ENCODE measurements at places on chromosomes 11 and 22.

DNA sequence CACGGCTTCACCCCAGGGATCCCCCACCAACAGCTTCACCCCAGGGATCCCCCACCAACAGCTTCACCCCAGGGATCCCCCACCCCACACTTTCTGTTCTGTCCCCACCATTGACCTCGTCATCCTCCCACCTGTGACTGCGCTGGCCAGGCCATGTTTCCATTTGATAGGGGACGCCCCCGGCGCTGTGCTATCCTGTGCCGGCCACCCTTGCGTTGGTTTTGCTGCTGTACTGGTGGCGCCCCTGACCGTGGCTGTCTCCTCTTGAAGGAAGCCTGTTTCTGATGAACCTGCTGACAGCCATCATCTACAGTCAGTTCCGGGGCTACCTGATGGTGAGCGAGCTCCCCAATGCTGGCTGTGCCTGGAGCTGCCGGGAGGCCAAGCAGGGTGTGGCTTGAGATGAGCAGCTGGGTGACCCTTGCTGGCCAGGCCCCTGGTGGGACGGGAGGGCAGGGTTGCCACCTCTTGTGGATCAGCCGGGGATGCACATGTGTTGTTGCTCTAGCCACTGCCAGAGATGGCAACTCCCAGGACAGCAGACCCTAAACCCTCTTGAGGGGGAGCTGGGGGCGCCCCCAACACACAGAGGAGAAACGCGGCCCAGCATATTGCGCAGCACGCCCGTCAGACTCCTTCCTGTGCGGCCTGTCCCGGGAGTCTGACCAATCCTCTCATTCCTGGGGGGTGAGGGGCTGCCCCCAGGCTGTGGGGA lies 22.5 kb downstream of the TPCN2 start:
- no peak for DNase-seq

GRCh38 chr22:24117942-24118341 lies 63.3 kb upstream of the SUSD2 start:
- no peak for DNase-seq

DNA sequence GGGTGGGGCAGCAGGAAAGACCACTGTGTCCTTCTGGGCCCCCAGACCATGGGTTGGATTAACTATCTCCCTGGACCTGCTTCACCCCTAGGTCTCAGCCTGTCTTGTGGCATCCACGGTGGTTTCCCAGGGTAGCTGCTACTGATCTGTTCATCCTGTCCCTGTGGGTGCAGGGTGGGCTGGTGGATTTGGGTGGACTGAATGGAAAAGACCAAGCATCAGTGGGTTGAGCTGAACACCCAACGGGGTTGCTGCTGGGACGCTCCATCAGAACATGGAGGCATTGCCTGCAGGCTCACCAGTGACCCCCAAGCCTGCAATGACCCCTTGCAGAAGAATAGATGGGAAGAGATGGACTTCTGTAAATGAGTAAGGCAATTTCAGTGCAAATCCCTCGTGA lies 812.1 kb downstream of the TBC1D22A start:
- no peak for DNase-seq

- DNase-seq, result no peak
Observed at GRCh38 chr11:130220311-130221035, 60.9 kb downstream of the ST14 start.

DNA sequence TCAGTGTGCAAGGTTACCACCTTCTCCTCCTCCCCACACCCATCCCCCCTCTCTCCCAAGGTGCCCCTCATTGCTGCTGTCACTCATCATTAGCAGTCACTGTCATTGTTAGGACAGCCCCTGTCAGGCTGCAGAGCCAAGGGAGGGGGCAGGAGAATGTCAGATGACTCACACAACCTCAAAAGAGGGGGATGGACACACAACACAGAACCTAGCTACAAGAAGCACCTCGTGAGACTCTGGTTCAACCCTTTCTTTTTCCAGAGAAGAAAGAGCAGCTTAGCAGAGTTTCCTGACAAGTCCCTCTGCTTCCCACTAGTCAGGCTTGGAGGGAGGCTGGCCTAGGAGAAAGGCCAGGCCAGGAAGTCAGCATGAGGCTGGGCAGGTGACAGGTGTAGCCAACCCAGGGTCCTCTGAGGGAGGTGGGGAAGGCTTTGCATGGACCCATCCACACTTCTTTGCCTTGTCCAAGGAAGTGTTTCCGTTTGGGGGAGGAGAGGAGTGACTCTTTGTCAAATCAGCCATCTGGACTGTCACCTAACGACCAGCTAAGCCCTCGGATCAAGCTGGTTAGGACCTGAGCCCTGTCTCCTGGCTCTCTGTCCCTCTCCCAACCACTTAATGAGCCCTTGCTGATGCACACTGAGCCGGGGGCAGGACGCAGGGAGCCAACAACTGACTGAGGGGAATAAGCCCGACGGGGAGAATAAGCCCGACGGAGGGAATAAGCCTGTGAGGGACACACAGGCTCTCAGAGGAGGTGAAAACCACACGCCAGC lies 18.3 kb downstream of the ADORA2A start:
- no peak for DNase-seq

DNA sequence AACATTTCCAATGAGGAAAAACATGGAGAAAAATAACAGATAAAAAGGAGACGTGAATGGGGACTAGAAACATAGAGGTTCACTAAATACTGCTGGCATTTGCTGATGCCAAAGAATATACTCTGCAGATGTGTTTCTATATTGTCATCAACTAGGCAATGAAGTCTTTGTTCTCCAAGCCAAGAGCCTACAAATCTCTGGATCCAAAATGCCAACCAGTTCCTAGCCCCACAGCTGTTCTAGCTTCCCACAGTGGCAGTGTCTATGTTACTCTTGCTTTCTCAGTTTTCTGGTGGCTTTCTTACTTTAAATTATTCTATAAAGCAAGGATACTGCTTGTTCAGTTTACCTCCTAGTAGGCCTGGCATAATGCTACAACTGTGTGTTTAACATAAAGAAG lies 977.9 kb upstream of the CCDC90B start:
- DNase-seq, result no peak

DNA sequence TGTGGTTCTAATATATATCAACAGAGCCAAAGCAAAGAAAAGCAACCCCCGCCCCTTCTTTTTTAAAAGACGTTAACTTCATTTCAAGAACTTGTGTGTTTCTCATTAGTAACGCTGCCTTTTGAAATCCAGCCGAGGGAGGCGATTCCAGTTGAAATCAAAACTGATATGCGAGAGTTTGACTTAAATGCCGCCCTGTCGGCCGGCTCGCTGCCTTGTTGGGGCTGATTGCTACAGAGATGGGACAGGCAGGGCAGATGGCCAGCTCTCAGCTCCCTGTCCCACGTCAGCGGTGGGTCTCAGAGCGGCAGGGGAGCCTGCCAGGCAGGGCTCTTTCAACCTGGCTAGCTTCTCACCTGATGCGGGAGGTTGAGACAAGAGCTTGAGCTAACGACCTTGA lies 51.9 kb upstream of the ALX4 start:
- DNase-seq, result no peak

DNA sequence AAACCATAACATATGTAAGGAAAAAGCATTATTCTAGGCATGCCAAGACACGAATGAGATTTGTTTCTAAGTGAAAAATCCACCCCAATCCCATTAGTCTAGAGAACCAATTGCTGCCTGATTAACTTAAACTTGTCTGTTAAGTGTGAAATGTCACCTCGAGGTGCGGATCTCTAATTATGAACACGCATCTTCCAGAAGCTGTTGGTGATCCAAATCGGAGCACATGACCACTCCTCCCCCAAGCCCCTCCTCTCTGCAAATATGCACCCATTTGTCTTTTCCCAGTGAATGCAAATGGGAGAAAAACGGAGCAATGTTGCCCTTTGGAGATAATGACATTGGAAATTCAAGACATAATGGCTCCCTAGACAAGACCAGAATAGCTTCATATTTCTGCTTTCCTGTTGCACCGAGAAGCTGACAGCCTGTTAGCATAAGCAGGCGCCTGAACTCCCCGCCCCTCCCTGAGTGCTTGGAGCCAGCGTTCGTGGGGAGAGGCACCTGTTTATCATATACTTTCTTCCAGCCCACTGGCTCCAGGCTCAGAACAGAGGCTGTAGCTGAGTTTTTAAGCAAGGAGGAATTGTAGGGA lies 6.0 kb upstream of the FXYD6 start:
- no peak for DNase-seq

- no peak for DNase-seq
Observed at GRCh38 chr11:71574418-71574817, 8.3 kb downstream of the KRTAP5-11 start.

DNA sequence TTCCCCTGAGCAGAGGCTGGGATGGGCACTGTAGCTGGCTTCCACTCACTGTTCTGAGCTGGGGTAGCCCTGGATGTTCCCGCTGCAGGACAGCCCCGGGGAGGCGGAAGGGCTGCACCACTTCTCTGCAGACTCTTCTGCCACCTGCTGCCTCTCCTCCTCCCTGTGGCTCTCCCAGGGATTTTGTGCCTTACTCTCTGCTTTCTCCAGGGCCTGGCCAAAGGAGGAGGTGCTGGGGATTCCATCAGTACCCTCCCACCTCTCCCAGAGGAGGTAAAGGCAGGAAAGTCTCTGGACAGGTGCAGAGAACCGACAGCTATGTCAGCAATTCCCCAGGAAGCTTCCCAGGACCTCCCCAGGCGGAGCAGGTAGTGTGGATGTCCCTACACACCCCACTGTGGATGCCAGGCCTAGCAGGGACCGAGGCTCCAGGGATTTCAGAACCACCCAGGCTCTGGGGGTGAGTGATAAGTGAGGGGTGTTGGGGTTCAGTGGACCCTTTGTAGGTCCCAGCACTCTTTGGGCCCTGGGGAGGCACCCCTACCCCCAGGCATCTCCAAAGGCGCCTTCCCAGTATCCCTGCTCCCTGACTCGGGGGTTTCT lies 11.3 kb downstream of the DUSP8 start:
- DNase-seq, result peak; percentile 90

GRCh38 chr11:44067266-44067665 lies 1.2 kb downstream of the ACCS start:
- no peak for DNase-seq

DNA sequence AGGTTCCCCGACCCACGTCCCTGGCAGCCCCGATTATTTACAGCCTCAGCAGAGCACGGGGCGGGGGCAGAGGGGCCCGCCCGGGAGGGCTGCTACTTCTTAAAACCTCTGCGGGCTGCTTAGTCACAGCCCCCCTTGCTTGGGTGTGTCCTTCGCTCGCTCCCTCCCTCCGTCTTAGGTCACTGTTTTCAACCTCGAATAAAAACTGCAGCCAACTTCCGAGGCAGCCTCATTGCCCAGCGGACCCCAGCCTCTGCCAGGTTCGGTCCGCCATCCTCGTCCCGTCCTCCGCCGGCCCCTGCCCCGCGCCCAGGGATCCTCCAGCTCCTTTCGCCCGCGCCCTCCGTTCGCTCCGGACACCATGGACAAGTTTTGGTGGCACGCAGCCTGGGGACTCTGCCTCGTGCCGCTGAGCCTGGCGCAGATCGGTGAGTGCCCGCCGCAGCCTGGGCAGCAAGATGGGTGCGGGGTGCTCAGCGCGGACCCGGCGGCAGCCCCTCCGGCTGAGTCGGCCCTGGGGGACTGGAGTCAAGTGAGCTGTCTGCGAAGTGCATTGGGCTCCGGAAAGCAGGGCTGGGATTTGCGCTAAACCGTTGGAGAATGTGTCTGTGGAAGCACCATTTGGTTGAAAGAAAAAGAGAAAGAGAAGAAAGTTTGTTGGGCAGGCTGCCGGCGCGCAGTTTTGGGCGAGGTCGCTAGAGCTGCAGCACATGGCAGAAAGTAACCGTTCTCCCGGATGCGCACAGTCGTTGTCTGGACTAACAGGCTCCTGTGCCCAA lies at the start of gene CD44:
TSS of gene CD44 (plus strand) at position 229 of the 779 bp plus-strand sequence. CDS start at position 362, 133 bp downstream.
- peak; percentile 79 for DNase-seq

DNA sequence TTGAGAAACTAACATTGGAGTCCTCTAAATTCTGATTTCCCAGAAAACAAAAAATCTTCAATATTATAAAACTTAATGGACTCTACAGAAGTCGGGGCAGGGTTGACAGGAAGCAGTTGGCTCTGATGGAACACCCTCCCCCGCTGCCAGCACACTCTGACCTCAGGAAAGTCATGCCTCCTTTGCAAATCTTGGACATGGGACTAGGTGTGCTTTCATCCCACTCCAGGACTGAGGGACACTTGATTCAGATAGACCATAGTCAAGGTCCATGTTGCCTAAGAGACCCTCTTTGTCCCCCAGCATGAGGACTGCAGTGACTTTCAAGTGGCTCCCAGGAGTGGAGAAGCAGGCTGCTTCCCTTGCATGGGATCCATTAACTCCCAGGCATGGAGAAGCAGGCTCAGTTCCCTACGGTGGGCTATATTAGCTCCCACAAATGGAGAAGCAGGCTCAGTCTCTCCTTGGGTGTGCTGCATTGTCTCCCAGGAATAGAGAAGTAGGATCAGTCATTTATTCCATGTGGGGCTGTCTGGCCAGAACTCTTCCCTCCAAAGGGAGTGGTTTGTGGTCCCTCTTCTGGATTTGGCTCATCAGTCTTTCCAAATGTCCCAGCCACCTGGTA lies 38.3 kb downstream of the C22orf31 start:
- no peak for DNase-seq

GRCh38 chr22:30206944-30207343 lies 39.6 kb downstream of the LIF start:
- peak; percentile 61 for DNase-seq

GRCh38 chr11:27470826-27471588 lies 1.6 kb downstream of the LGR4 start:
- DNase-seq, result no peak

GRCh38 chr11:112777283-112777751 lies 183.9 kb upstream of the NCAM1 start:
- no peak for DNase-seq

- no peak for DNase-seq
Observed at GRCh38 chr22:47032091-47032943, 269.9 kb downstream of the TBC1D22A start.

DNA sequence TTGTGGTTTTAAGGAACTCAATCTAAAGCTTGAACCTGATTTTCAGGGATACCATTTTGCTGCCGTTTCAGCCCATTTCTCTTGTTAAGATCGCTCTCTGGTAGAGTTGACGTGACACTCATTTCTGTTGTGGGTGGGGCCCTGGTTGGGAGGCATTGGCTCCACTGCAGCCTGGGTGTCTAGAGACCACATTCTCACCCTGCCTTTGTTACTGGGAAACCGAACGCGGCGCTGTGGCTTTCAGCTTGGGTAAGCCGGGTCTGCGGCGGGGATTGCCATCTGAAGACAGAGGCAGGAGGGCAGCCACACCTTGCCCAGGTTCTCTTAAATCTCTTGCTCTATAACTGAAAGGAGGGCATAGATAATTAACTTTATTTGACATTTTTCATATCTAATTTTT lies 3.2 kb downstream of the EHF start:
- no peak for DNase-seq

DNA sequence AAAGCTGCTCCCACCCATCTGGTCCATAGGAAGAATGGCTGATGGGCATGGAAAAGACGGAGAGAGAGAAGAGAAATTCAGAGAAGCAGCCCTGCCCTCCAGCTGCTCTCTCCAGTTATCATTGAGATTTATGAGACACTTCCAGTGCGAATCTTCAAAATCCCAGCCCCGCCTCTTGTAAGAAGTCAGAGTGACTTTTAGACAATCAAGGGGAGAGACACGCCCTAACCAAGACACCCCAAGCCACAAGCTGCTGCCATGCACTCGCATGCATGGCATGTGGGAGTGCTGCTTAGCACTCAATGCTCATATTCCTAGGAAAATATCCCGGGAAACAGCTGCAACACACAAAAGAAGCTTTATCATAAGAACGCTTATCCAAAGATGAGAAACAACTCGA lies 110.6 kb upstream of the BID start:
- no peak for DNase-seq

- peak; percentile 36 for DNase-seq
Observed at GRCh38 chr11:79439410-79439885, 1.4 kb downstream of the TENM4 start.

GRCh38 chr11:14125529-14125928 lies 163.0 kb downstream of the SPON1 start:
- DNase-seq, result no peak

- no peak for DNase-seq
Observed at GRCh38 chr22:22604326-22605073, 39.9 kb upstream of the GGTLC2 start.

GRCh38 chr11:12803086-12803826 lies 129.0 kb downstream of the TEAD1 start:
- DNase-seq, result no peak

Measured in 8988T (cell line).